Pulmonary artery endothelial cell (primary cell): ENCODE measurements at places on chromosomes 12 and 14.

DNA sequence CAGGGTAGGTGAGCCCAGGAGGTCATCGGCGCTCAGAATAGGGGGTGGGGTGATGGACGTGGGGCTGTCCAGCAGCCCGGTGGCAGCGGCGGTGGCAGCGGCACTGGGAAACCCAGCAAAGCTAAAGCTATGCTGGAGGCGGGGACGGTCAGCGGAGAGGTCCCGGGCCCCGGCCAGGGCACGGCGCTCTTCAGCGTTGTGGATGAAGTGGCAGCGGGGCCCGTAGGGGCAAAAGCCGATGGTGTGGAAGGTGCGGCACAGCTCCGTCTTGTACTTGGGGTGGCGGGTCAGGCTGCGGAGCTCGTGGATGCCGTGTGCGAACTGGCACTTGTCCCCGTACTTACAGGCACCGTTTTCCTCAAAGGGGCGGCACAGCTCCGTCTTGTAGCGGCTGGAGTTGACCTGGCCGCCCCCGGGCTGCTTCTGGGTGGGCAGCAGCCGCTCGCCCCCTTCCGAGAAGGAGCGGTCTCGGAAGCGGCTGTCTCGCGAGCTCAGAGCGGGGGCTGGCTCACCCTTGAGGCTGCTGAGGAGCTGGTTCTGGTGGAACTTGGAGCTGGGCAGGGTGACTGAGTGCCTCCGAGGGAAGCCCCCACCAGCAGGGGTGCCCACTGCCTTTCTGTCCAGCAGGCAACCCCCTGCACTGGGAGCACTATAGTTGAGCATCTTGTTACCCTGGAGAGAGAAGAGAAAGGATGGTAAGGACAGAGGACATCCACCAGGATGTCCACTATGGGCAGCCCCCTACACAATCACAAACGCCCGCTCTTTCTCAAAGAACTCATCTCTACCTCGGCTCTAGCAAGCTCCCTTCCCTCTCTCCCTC, 2.8 kb downstream of the ZFP36L1 start:
- DNase-seq, result no peak

DNA sequence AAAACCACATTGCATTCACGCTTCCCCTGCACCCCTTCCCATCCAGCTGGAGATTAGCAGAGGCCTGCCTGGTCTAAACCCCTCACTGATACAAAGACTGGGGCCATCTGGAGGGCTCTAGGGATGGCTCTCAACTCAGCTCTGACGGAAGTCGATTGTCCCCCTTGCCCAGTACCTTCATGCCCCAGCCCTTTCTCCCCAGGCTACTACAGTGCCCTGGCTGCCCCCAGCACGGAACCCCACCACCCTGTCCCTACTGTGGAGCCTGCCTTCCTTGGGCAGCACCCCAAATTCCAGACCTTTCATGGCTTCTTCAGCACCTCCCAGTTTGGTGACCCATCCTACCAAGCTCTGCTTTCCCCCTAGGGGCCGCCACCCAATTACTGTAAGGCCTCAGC, 25.6 kb downstream of the ZFP36L1 start:
- no peak for DNase-seq

- no peak for DNase-seq
Measured at GRCh38 chr14:94969766-94970165, 187.6 kb downstream of the DICER1 start.

DNA sequence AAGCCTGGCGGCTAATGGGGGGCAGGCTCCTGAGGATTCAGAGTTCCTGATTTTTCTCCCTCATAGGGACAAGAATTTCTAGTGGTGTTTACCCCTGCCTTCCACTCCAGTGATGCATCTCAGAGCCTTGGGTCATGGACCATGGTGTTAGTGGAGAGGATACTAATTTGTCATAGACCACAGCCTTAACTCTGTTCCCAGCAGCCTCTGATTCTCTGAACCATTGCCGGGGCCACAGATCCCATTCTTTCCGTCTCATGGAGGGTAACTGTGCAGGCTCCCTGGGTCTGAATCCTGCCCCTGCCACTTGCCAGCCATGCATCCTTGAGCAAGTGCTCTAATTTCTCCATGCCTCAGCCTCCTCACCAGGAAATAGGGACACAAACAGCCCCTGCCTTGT, 55.1 kb downstream of the RPH3A start:
- no peak for DNase-seq

- DNase-seq, result no peak
Measured at GRCh38 chr14:65043893-65044595, 57.3 kb downstream of the FNTB start.

DNA sequence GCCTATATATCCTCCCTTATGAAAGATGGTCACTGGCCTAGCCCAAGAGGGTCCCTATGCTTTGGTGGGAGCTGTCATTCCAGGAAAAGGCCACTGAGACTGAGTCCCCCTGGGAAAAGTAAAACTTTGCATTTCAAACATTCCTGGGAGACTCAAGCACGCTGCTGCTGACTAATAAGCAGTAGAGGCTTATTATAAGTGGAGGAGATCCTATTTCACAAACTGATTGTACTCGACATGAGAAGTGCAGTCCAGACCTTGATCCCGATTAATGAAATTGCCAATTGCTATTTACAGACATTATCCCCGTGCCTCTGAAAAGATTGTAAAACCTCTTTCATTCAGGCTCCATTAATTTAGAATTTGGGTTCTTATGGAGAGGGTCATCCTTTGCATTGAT, 96.6 kb downstream of the EMP1 start:
- no peak for DNase-seq

DNA sequence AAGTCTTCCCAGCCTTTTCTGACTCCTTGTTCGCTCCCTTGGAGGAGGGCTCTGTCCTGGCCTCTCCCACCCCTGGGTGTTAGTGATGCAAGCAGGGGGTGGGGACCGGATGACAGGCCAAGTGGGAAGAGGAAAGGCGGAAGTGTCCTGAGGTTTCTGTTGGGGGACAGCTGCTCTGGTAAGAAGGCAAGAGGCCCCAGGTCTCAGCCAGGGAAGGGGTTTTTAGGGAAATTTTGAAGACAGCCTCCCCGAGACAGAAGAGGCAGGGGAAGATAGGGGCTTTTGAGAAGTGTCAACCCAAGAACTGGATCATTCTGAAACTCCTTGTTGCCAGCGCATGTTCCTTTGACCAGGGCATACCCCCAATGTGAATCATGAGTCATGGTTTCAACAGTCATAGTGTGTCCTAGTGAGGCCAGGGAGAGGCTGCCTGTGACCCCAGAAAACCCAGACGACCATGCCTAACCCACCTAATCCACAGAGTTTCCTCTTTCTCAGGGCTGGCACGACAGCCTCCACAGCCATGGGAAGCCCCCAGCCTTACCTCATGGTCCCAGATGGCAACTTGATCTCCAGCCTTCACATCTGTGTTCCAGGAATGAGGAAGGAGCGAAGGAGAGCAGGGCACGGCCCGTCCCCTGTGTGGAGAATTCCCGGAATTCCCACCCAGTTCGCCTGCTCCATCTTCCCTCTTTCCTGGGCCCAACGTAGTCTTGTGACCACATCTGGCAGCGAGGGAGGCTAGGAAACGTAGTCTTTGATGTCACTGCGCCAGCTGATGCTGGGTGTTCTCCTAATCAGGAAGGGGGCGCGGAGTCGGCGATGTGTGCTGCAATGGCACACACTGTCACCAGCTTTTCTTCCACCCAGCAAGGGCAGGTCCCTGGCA, 4.9 kb upstream of the GPR132 start:
- DNase-seq, result no peak

- DNase-seq, result no peak
Measured at GRCh38 chr14:106652494-106652893, 1126.1 kb downstream of the TMEM121 start.

GRCh38 chr14:68589447-68590200, 203.2 kb downstream of the ZFP36L1 start:
- no peak for DNase-seq

DNA sequence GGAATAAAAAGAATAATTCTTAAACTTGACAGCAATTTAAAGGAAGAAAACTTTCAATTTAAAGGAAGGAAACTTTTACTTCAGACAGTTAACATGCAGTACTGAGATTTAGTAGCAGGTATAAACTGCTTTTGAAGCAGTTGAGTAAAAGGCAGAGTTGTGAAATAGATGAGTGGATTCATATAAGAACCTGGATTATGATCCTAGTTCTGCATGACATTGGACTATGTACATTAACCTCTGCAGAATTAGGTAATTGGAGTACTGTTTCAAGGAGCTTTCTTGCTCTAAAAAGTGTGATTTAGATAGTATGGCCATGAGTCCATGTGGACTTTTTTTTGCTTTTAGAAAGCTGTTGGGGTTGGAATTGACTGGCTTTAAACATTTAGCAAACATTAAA, 29.7 kb downstream of the ATP2A2 start:
- DNase-seq, result no peak

DNA sequence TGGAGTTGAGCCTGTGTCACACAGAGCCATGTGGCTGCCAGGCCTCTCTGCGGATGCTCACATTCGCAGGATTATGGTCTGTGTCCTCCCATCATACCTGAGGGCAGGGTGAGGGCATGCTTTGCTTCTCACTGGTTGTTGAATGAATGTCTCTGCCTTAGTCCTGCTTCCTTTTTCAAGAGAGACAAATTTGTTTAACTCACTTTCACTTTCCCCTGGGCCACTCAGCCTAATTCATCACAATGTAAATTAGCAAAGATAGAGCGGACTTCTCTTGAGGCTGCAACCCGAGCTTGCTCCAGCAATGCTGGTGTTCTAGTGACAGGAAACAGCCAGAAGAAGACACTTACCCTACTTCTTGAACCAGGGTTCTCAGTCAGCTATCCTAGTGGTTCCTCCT, 35.5 kb upstream of the PAX9 start:
- DNase-seq, result no peak

DNA sequence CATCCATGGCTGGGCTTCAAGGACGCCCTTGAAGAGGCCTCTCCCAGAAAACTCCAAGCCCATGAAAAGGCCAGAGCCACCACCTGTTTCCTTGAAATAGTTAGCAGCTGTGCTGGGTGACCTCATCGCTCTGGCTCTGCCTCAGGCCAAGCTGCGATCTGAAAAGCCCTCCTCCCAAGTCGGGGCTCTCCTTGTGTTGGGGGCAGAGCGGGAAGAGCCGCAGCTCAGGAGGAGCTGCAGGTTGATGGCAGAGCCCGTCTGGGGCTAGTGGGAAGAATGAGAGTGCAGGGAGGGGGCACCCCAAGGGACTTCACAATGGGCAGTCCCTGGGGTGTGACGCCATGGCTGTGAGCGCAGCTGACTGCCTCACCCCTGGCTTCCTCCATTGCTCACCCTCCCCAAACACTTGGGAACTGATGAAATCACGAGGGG, 50.0 kb upstream of the STON2 start:
- no peak for DNase-seq

DNA sequence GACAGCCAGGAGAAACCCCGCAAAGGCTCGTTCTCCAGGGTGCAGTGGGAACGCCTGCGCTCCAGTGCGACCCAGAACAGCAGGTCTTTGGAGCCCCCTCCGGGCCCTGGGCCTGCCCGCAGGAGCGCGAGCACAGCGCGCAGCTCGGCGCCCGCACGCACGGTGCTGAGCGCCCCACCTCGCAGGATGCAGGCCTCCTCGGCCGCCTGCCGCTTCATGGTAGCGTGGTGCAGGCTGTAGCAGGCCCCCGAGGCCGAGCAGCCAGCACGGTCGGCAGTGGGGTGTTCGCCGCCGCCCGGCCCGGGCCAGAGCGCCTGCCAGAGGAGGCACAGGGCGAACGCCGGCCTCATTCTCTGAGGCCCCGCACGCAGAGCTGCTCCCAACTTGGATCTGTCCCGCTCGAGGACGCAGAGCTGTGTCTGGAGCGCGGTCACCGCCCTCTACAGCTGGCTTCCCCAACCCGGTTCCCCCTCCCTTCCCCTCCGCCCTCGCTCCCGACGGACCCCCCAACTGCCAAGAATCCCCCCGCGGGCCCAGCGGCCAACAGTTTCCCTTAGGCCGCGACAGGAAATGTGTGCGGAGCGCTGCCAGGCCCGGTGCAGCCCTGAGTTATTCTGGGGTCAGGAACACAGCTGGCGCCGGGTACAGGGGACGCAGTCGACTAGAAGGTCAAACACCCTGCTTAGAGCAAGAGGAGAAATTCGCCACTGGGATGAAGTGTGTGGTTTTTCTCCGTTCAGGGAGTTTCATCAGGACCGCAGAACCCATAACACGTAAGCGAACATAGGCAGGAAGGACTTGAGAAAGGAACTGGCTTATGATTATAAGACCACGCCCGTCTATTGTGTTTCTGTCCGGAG, at the start of gene CLEC14A:
Gene CLEC14A, minus strand, starts transcription at position 421 of the 860 bp plus-strand sequence. Its CDS starts 71 bp downstream, at position 350.
- no peak for DNase-seq

GRCh38 chr12:132143336-132144071, 615 bp downstream of the DDX51 start:
- DNase-seq, result no peak

DNA sequence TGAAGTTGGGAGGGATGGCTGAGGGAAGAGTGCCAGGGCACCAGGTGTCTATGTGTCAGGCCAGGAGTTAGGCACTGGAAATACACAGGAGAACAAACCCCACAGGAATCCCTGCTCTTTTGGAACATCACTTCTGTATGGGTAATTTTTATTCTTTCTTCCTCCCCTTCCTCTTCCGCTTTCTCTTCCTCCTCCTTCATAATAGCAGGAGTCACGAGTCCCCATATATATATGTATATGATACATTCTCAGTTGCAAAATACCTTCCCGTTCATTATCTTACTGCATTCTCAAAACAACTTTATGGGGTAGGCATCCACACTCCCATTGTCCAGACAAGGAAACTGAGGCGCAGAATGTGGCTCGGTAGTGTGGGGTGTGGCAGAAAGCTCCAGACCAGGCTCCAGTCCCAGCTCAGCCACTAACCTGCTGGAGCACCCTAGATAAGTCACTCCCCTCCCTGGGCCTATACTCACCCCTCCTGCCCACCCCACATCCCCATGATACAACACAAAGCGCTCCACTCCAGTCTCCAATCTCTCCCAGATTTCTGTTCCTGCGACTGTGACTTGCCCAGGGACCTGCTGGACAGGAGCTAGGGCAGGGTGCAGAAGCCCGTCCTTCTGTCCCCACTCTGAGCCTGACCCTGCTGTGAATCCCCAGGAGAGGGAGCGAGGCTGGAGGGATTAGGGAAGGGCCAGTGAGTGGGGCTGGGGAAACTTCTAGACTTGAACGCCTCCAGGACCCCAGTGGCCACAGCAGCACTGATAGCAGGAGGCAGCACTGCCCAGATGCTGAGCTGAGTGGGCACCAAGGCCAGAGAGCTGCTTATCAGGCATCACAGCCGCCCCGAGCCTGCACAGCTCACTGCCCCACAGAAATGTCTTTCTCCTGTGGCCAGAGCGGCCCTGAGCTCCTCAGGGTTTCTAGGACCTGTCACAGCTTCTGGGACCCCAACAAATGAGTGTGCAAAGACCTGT, 1.4 kb upstream of the AQP2 start:
- DNase-seq, result no peak

- no peak for DNase-seq
Measured at GRCh38 chr12:95051241-95051640, 22.2 kb downstream of the NR2C1 start.
